ENCODE measurements at places on chromosomes 13 and 19. TPM values are rescaled to one million over a fixed set of nuclear protein-coding genes. Genes with fewer than 3 reads are reported as not detected.

- no peak for DNase-seq
Measured at GRCh38 chr13:32878163-32878562, 138.1 kb upstream of the KL start.

GRCh38 chr13:80870186-80870585 is 529.3 kb upstream of the SPRY2 start:
- no peak for DNase-seq

DNA sequence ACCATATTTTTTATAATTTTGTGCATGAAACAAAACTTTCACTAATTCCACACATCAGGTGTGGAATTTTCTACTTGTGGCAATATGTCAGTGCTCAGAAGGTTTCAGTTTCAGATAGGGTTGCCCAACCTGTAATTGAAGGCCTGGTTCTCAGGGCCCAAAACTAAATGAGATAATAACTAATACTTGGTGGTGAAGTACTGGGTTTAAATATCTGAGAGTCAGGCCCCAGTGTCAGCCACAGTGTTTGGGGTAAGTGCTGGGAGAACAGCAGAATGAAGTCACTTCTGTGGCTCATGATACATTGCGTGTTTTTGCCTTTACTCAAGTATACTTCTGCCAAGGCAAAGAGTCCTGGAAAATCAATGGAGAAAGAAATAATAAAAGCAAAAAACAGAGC is 5.6 kb downstream of the SAFB start:
- DNase-seq = no peak

GRCh38 chr19:1206150-1206863 is 729 bp downstream of the STK11 start:
- DNase-seq = no peak

- DNase-seq = no peak
Measured at GRCh38 chr19:3176715-3177501, 1.7 kb upstream of the S1PR4 start.

The TNNI3 gene
- total RNA-seq = 1.4 TPM

The ZNF568 gene
- total RNA-seq = 7.4 TPM

The SHD gene
- not detected for total RNA-seq

The SACS gene
- 2.4 TPM for total RNA-seq

The KISS1R gene
- total RNA-seq = not detected

All from lower leg skin (tissue), 4 donors.